ENCODE measurements at places on chromosomes 1 and 21.
A peak's percentile ranks its signal among the peaks of the same experiment; 100 is the strongest.

GRCh38 chr1:176177764-176178163 is 29.3 kb downstream of the COP1 start:
- no peaks in the 10 kb centered on the region for H3K4me1 ChIP-seq
- H3K27ac ChIP-seq, result 0 out of 2 replicates have a peak overlapping the region, but pooled peaks have one; percentile 24

DNA sequence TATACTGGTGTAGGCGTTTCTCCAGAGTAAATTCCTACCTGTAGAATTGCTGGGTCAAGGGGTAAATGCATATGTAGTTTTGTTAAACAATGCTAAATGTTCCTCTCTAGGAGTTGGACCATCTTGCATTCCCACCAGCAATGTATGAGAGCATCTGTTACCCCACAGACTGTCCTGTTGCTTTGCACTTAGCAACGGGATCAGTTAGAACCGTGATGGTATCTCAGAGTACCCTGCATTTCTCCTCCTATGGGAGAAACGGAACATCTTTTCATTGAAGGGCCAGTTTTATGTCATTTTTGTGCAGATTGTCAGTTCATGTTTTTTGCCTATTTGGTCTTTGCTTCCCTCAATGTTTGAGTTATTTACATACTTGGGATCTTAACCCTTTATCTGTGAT is 18.0 kb upstream of the RIPPLY3 start:
- no peaks in the 10 kb centered on the region for H3K27me3 ChIP-seq
- H3K36me3 ChIP-seq, result no peaks in the 10 kb centered on the region
- no peak overlapping the region for H3K4me3 ChIP-seq
- H3K27ac ChIP-seq, result 0 out of 2 replicates have a peak overlapping the region, but pooled peaks have one; percentile 32

DNA sequence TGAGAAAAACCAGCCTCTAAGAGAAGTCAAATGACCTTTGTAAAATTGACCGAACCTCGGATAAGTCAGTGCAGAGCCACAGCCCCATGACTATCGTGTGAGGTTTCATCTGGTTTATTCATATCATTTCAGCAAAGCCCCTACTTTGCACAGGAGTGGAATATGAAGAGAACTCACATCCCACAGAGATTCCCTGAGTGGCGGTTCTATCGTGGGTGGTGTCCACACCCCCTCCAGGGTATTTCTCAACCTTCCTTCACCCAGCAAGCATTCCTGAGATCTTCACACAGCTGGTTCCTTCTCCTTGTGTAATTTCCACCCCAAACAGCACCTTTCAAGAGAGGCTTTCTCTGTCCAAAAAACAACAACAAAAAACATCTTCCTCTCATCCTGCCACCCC is 47.5 kb downstream of the EVA1C start:
- no peaks in the 10 kb centered on the region for H3K27me3 ChIP-seq
- H3K4me3 ChIP-seq, result no peak overlapping the region
- H3K4me1 ChIP-seq, result peaks cover 4% of the 10 kb centered on the region
- no peaks in the 10 kb centered on the region for H3K36me3 ChIP-seq
- DNase-seq, result no peak
- H3K27ac ChIP-seq, result no peak overlapping the region

DNA sequence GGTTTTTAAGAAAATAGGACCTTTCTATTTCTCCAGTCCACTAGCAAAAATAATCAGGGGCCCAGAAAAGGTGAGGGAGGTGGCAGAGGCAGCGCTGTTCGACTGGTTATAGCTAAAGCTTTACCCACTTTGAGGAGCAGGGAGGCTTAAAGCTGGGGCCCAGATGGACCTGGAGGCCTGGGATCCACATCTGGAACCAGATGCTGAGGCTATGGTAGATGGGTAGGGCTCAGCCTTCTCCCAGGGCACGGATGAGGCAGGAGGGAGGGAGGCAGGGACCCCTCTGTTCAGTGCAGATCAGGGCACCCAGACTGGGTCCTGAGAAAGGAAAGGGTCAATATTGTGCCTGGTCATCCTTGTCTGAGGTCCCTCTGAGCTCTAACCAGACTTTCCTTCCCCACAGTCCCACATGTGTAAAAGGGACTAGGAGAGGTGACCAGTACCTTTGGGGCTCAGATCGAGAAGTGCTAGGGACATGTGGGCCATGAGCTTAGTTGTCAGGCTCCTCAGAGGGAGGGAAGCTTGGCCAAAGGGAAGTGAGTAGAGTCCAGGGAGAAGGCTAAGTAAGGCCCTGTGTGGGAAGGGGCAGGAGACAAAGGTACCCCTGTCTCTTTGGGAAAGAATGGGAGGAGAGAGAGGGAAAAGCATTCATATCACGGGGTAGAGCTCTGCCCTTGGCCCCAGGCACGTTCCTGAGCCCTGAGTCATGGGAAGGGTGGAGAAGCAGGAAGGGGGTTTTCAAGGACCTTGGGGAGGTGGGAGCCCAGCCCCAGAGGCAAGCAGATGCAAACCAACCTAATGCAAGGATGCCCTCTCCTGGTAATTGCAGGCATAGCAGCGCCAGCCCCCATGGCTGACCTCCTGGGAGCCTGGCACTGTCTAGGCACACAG is 15.4 kb downstream of the LMNA start:
- peaks cover 27% of the 10 kb centered on the region for H3K36me3 ChIP-seq
- peak overlapping the region; percentile 98 for H3K27ac ChIP-seq
- peaks cover 56% of the 10 kb centered on the region for H3K4me1 ChIP-seq
- peak; percentile 94 for DNase-seq

DNA sequence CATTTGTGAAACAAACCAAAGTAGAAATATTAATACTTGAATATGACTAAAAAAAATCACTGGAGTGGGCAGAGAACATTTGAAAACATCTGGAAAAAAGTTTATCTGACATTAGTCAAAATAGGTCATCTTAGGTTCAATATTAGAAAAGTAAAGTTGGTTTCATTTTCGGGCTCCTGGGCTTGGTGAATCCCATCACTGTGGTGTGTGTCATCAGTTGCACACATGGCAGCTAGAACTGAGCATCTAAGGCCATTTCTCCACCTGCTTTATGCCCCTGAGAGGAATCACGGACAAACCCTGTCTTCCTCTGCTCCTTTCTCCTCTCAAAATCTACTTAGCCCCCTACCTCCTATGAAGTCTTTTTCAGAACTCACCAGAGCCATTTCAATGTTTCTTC is 5.4 kb downstream of the HSD11B1 start:
- H3K27me3 ChIP-seq, result no peaks in the 10 kb centered on the region
- H3K4me3 ChIP-seq, result no peak overlapping the region
- H3K4me1 ChIP-seq, result peaks cover 1% of the 10 kb centered on the region
- DNase-seq, result no peak
- H3K36me3 ChIP-seq, result no peaks in the 10 kb centered on the region

DNA sequence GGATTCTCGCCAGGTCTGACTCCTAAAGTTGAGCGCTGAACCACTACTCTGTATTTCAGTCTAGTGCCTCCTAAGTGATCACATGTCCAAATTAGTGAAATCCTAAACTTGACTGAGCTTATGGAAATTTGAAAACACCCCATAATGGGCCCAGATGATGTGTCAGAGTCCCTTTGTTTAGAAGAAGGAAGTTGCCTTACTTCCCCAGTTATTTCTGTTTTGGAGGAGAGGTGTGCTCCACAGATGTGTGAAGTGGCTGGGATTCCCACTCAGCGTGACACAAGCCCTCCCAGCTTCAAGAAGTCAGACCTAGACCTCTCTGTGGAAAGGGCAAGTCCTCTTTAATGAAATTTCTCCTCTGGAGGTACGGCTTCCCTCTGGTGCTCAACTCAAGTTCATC is 188.8 kb downstream of the TTLL7 start:
- H3K36me3 ChIP-seq, result no peaks in the 10 kb centered on the region
- H3K27me3 ChIP-seq, result no peaks in the 10 kb centered on the region
- DNase-seq, result no peak
- H3K4me1 ChIP-seq, result no peaks in the 10 kb centered on the region
- H3K27ac ChIP-seq, result no peak overlapping the region
- H3K4me3 ChIP-seq, result no peak overlapping the region

Data from PC-9 (cell line).